Dorsolateral prefrontal cortex (tissue), 122 donors: ENCODE measurements at places on chromosomes 3 and 15.

- peak; percentile 89 for DNase-seq
Measured at GRCh38 chr15:99928429-99928981, 195.3 kb upstream of the LYSMD4 start.

DNA sequence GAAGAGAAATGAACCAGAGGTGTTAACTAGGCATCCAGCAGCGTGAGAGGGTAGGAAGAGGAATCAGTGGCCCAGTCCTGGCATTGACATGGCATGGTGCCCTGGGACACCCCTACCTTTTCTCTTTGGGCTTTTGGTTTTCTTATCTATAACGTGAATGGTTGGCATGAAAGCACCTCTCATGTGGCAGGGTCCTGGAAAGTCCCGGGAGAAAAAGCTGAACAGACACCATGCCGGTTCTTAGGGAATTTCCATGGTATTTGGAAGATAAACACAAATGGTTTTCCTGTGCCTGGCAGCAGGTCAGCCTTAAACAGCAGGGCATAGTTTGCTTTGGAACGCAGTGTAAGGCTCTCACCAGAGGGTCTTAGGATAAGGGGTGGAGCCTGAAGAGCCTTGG, 15.4 kb downstream of the ARNT2 start:
- no peak for DNase-seq

DNA sequence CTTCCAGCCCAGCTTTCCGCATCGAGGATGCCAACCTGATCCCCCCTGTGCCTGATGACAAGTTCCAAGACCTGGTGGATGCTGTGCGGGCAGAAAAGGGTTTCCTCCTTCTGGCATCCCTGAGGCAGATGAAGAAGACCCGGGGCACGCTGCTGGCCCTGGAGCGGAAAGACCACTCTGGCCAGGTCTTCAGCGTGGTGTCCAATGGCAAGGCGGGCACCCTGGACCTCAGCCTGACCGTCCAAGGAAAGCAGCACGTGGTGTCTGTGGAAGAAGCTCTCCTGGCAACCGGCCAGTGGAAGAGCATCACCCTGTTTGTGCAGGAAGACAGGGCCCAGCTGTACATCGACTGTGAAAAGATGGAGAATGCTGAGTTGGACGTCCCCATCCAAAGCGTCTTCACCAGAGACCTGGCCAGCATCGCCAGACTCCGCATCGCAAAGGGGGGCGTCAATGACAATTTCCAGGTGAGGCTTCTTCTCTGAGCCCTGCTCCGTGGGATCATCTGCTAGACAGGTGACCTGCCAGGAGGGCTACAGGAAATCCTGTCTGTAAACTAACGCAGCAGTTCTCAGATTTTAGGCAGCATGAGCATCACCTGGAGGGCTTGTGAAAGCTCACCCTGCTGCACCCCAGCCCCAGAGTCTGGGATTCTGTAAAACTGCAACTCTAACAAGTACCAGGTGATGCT, 1.6 kb downstream of the THBS1 start:
- DNase-seq: no peak

- DNase-seq: no peak
Measured at GRCh38 chr3:148697306-148698189, at the start of gene AGTR1. Gene AGTR1 (plus strand): TSS chr3:148697903. CDS start chr3:148741036, 43,133 bp downstream.

- DNase-seq: no peak
Measured at GRCh38 chr3:56365905-56366640, 102.2 kb downstream of the ERC2 start.

DNA sequence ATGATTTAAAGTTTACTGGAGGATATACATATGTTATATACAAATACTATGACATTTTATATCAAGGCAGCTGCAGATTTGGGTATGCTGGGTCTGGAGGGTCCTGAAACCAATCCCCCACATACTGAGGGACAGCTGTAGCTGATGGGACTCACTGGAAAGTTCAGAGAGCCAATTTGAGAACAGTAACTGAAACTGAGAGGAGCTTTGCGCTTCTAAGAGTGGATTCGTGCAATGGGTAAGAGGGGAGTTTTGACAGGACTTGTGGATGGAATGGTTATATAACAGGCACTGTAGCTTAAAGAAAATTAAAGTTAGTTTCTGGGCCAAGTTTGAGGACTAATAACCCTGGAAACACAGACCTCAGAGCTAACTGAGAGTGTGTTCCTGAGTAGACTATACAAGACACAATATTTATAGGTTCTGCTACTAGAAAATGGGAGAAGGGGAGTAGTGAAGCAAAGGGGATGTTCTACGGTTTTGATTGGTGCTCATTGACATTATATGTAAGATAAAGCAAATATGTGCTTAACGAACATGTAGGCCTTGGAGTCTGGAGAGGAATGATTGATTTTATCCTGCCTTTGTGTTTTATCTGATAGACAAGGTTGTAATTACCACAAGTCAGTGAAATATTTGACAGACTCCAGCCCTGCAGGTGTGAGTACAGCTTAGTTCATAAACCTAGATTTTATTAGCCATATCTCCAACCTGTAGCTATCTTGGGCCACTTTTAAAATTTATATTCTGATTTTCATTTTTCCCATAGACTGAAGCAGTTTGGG, 4.8 kb upstream of the ZMAT3 start:
- no peak for DNase-seq

GRCh38 chr3:61340931-61341461, 89.7 kb upstream of the FHIT start:
- no peak for DNase-seq

DNA sequence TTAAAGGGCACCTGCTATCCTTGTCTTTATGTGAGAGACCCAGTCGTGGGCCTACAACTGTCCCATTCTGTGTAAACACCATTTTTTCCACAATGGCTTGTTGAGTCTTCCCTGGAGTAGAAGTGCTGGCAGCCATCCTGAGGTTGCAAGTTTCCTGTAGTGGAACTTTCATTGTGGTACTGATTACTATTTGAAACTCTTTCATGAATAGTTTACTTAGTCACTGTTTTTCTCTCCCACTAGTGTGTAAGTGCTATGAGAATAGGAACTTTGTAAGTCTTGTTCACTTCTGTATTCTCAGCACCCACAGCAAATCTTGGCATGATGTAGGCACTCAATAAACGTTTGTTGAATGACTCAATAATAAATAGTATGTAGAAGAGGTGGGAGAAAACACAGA, 48.6 kb downstream of the RARB start:
- DNase-seq: no peak

DNA sequence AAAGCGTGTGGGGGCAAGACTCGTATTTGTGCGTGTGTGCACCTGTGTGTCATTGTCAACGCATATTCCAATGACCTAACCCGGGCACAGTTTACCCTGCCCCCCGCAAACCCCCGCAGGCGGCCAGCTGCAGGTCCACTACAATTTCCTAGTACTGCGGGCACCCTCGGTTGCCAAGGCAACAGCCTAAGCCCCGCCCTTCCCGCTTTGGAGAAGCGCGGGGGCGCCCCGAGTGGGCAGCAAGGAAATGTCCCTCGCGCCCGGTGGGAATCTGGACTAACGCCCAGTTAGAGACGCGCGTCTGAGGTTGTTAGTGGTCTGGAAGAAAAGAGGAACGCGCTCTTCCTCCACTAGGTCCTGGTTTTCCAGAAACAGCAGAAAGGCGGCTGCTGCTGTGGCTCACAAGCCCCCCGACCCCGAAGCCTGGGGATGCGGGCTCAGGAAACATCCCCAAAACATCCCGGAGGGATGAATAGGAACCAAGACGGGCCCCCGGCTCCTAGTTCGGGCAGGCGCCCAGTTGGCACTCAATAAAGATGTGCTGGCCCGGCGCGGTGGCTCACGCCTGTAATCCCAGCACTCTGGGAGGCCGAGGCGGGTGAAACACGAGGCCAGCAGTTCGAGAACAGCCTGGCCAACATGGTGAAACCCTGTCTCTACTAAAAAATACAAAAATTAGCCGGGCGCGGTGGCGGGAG, 1.1 kb downstream of the ABHD14A start:
- DNase-seq: peak; percentile 94

GRCh38 chr3:97684490-97684889, 80.1 kb upstream of the ARL6 start:
- DNase-seq: no peak
